ENCODE measurements at places on chromosomes 6 and 20.

DNA sequence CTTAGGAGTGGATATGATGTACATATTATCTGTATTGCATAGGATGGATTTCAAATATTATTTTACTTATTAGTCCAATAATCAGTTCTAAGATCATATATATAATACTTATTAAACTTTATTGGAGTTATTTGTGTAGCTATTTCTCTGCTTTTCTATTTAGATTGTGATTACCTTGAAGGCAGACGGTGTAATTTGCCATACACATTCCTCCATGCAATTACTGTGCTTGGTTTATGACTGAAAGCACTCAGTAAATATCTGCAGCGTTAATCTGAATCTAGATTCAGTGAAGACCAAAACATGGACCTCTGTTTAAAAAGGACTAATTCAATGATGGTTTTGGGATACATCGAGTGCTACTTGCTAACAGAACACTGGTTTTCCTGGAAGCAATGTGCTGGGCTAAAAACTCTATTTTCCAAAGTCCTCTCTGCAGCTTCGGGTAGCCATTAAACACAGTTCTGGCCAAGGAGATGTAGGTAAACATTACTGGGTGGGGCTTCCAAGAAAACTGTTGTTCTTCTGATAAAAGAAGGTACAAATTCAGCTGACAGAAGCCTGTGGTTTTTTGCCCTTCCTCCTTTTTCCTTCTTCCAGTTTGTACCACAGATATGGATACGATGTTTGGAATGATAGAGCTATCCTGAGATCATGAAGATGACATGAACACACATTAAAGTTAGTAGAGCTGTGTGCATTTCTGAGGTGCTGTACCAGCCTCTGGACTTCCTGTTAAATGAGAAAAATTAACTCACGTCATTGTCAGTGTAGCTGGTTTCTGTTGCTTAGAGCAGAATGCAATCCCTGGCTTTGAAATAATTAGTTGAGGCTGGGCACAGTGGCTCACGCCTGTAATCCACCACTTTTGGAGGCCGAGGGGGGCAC lies 136.5 kb upstream of the NUP153 start:
- no peak for DNase-seq

DNA sequence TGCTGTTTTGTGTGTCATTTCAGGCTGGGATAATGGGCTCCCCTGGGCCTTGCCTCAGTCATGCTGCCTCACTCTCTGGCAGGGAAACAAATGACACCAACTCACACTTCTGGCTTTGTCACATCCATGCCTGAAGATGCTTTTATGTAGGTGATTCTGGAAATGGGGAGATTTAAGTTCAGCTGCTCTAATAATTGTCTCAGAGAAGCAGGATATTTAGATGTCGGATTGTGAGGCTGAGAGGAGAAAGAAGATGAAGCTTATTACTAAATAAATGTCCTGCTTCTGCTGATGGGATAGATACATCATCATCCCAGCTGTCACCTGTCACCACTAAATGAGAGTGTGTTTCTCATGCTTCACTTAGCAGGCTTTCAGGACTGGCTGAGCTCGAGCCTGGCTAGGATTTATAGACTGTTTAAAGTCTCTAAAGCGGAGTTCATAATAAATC lies 480.2 kb upstream of the SPTLC3 start:
- no peak for DNase-seq

- peak; percentile 31 for DNase-seq
Measured at GRCh38 chr6:33620158-33620855, 815 bp upstream of the ITPR3 start.

DNA sequence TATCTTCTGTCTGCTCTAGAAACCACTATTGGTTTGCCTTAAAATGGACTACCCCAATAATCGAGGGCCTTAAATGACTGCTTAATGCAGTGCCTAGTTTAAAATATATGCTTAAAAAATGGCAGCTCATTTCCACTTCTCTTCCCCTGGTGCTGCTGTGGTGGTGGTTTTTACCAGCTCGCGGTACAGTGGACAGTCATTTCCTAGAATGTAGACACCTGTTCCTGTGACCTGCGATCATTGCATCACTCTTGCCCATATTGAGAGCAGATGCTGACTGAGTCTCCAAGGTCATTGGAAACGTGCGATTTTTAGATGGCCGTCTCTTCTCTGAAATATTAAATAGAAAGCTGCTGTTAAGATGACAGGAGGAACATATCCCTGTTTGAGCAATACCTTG lies 164.1 kb downstream of the UTRN start:
- no peak for DNase-seq

DNA sequence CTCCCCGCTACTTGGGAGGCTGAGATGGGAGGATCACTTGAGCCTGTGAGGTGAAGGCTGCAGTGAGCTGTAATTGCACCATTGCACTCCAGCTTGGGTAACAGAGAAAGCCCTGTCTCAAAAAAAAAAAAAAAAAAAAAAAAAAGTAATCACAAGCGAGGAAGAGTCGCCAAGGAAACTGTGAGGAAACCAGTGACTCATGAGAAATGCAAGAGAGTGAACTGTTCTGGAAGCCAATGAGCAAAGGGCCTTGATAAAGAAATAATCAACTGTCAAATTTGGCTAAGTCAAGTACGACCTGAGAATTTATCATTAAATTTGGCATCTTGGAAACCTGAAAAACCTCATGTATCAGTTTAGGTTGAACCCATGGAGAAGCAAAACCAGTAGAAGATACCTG lies 16.1 kb upstream of the LAMP5 start:
- DNase-seq, result no peak

DNA sequence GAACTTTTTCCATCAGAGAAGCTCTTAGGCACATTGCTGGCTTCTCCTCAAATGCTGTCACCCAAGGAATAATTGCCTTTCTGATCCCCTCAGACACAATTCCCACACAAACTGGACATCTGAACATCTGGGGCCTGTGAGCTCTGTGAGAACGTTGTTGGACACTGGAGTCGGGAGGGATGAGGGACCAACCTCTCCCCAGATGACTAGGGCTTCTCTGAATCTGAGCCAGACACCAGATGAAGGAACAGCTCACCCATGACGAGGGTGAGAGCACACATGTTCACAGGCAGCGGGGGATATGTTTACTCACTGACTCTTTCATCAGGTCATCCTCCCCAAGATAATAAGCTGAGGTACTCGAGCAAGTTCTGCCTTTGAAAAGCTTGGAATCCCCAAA lies 283.9 kb upstream of the SUPT3H start:
- no peak for DNase-seq

Data from CD4-positive, alpha-beta T cell treated with Interleukin-12 subunit alpha and Interleukin-12 subunit beta, for 1 hour (primary cell).